ENCODE measurements at places on chromosomes 7 and 10.

GRCh38 chr10:120514035-120514620, 57.1 kb downstream of the PLPP4 start:
- DNase-seq: peak; percentile 56

DNA sequence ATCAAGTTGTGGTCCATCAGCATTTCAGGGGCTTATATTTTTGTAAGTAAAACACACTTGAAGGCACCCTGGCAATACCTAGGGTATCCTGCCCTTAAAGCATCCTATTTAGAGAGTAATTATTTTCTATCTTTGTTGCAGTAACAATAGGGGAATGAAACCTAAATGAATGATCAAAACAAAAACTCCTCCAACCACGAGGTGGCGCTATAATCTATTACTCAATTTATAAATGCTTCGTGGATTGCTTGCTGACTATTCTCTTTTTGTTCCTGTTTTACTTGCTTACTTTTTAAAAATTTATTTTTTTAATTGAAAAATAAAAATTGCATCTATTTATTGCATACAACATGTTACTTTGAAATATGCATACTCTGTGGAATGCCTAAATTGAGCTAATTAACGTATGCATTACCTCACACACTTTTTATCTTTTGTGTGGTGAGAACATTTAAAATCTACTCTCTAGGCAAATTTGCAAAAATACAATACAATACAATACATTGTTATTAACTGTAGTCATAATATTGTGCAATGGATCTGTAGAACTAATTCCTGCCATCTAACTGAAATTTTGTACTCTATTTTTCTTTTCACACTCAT, 147.7 kb upstream of the BMPER start:
- DNase-seq: no peak

DNA sequence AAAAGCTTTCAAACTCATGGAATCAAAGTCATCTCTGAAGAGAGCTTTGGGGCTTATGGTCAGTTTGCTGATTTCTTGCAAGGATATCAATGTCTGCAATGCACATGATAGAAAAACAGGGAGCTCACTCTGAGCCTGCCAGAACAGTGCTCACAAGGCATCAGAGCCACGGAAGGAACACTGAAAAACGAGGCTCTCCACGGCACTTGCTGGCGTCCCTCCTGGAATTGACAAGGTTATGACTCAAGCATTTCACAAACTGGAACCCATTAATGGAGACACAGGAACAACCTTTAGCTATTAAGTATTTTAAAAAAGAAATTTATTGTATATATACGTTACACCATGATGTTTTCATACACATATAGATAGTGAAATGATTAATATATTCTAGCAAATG, 266.3 kb downstream of the KCND2 start:
- no peak for DNase-seq

GRCh38 chr7:128091106-128091505, 59.9 kb upstream of the LRRC4 start:
- no peak for DNase-seq

DNA sequence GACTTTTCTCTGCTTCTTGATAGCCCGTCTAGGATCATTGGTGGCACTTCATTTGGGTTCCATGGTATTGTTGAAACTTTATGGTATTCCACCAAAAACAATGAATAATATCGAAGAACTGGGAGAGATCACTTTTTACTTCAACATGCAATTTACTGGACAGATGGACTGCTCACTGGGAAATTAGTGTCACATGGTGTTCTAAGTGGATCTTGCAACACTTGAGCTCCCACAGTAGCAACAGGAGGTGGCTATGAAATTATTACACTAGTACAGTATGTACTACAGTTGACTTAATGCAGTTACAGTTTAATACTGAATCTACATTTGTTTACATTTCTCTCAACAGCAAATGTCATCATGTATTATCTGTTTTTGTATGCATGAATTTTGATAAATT, 997.3 kb downstream of the REEP3 start:
- no peak for DNase-seq

DNA sequence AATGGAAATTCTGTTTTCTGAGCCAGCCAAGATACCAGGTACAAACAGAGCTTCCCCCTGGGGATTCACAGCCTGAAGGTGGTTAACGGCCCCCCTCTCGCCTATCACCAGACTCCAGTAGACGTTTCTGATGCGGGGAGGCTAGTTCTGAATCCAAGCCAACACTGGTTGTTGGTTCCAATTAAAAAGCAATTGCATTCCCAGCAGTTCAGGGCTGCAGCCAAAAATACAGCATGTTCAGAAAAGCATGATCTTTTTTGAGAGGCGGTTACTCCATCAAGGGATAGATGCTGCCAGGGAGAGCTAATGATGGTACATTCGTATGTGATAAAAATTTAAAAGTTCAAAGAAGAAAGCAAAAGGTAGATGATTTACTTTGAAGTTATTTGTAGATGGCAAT, 481.0 kb downstream of the GALNT17 start:
- DNase-seq: no peak

- DNase-seq: no peak
Observed at GRCh38 chr7:95209276-95209675, 115.1 kb downstream of the PON1 start.
